ENCODE measurements at places on chromosomes 1 and 21. TPM values are rescaled to one million over a fixed set of nuclear protein-coding genes. Genes with fewer than 3 reads are reported as not detected.

DNA sequence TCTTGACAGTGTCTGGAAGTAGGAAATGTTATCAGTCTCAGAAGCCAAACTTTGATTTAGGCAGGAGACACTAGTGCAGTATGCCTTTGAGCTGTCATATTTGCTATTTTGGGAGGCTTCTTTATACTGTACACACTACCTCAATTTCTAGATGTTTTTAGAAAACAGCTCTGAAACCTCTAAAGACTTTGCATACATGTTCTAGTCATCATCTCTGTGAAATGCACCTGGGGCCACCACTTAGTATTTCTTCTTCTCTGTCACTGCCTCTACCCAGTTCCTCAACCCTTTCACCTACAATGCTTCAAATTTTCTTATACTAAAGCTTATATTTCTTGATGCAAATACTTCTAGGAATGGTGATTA, 29.1 kb upstream of the PLA2G4A start:
- DNase-seq, result no peak

- no peak for DNase-seq
Observed at GRCh38 chr21:28126521-28127174, 866.0 kb downstream of the LTN1 start.

- DNase-seq, result no peak
Observed at GRCh38 chr1:207922554-207922953, 11.6 kb upstream of the CD34 start.

GRCh38 chr1:85188530-85188929, 12.3 kb downstream of the SYDE2 start:
- no peak for DNase-seq

DNA sequence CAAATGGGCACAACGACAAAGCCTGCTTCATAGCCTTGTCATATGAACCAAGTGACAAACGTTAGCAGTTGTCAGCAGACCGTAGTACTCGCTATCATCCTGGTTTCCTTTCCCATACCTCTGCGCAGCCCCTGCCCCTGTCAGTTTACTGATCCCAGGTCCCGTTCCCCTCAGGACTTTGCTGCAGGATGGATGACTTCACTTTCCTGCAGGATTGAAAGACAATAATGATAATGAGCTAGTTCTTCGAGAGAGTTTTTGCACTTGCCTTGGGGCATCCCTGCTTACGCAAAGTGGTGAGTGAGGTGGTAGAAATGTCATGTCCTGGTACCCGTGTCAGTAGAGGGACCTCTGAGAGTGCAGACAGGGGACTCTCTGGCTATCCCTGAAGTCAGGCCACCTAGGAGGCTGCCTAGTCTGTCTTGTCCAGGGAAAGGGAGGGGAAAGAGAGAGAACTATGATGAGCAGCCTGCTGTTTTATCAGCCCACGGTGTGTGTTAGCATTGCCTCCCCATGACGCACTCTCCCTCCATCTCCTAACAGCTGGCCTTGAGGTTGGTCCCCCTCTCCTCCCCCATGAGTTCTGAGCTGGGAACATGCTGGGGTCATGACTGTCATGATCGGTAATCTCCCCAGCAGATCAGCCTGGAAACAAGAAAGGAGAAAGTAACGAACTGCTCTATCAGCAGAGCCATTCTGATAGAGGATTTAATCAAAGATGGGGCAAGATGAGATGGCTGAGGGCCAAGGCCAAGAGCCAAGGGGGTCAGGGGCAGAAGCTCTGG, 53.7 kb downstream of the ELK4 start:
- peak; percentile 33 for DNase-seq

GRCh38 chr1:153956997-153957715, 1.3 kb downstream of the CRTC2 start:
- no peak for DNase-seq

- no peak for DNase-seq
Observed at GRCh38 chr1:11502516-11502915, 23.6 kb downstream of the DISP3 start.

- DNase-seq, result no peak
Observed at GRCh38 chr1:114456586-114456985, 54.4 kb downstream of the TRIM33 start.

DNA sequence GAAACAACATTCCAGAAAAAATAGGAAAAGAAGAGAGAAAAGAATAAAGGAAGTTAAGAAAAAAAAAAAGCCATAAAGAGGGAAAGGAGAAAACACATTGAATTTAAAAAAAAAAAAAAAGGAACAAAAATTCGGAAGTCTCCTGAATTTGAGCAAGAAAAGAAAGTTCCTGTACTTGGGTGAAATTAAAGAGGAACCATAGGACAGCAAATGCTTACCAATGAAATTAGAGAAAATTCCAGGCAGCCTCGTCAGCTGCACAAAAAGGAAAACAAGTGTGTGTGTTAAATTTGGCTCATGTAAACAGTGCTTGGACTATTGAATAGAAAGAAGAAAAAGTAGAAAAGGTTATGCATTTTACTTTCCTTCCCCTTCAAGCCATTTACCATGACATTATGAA, 4.9 kb downstream of the IL12RB2 start:
- no peak for DNase-seq

DNA sequence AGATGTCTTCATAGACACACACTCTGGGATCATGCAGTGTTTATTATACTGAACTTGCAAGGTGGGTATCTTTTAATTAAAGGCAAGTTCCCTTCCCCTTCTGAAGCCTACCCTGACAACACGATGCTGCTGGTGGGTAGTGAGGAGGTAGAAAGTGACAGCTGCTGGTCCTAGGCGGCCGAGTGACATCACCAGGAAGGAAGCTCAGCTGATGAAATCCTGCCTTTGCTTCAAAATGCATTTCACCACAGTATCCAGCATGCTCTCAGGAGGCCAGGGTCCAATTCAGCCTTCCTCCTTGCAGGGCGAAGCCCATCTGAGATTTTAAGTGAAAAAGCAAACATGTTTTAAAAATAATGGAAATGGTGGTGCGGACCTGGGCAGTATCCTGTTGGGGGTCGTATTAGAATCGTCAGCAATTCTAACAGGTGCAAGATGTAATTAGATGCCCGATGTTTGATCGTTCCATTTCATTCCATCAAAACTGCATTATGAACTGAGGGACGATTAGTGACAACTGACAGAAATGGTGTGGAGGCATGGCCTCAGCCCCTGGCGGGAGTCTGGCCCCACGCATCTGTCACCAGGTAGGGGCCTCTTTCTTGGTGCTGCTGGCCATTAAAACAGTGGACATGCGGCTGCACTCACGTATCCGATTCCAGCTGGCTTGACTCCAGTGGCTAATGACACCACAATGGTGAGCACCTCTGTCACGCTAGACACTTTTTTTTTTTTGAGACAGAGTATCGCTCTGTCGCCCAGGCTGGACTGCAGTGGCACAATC, 324.8 kb upstream of the C1orf174 start:
- DNase-seq, result no peak

DNA sequence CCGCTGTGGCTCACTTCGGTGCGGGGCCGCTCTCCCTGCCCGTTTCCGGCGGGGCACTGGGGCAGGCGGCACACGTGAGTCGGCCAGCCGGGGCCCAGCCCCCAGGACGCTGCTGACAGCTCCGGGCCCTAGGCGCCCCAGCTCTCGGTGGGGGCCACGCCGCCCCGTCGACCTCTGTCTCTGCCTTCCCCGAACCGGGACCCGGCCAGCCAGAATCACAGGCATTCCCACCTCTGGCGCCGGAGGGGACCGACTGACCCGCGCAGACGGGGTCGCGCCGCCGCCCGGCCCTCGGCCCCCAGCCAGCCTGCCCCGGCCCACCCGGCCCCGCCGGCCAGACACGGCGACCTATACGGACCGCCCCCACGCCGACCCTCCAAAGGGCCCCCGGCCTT, 755 bp downstream of the SCMH1 start:
- peak; percentile 86 for DNase-seq

GRCh38 chr21:34691390-34692032, 22.7 kb downstream of the CLIC6 start:
- no peak for DNase-seq

REN gene
- total RNA-seq, result not detected

SLC9C2 gene
- total RNA-seq, result not detected

AMY2A gene
- total RNA-seq, result not detected

PRMT6 gene
- 38.4 TPM for total RNA-seq

Data from Daoy (cell line).